ENCODE measurements at places on chromosomes 5 and 9.

DNA sequence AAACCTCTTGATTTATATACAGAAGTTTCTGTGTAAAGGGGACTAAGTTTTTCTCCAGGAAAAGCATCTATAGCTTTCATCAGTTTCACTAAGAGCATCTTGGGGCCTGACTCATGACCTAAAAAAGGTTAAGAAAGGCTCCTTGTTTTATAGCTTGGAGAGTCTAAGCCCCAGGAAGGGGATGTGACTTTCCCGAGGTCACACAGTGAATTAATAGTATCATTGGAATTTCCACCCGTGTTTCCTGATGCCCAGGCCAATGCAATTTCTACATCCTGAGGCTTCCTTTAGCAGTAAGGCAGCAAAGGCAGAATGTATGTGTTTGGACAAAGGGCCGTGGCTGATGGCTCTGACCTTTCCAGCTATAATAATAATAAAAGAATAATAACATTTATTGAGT is 8.6 kb downstream of the MORN5 start:
- no peak for DNase-seq

- no peak for DNase-seq
Observed at GRCh38 chr9:99137225-99137624, 32.3 kb downstream of the TGFBR1 start.

DNA sequence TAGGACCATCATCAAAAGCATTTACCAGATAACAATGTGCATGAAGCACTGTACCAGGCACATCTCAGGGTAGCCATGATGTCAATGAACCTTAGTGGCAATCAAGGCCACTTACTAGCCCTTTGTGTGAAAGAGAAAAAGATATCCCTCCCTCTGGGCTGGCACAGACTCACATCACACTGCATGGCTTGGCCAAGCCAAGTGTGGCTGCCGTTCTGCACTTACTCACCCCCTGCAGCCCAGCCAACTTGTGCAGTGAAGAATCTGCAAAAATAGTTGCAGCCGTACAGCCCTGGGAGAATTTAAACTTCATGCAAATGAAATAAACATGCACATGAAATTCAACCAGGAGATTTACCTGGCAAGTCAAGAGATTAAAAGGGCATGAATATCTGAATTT is 333.5 kb downstream of the DEPDC1B start:
- no peak for DNase-seq

DNA sequence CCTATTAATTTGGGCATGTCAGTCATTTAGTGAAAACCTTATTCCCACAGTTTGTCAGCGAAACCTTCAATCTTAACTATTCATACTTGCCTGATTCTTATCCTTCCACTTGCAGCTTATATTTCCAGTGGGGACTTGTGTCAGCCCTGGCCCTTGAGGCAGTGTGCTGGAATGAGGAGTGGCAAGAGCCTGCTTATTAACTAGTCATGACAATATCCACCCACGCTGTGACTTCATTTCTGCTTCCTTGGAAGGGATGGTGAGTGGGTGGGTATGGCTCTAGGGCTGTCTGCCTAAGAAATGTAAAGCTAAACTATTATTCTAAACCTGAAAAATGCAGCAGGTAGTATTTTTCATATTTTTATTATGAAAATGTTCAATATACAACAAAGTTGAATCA is 34.0 kb upstream of the LURAP1L start:
- DNase-seq, result no peak

DNA sequence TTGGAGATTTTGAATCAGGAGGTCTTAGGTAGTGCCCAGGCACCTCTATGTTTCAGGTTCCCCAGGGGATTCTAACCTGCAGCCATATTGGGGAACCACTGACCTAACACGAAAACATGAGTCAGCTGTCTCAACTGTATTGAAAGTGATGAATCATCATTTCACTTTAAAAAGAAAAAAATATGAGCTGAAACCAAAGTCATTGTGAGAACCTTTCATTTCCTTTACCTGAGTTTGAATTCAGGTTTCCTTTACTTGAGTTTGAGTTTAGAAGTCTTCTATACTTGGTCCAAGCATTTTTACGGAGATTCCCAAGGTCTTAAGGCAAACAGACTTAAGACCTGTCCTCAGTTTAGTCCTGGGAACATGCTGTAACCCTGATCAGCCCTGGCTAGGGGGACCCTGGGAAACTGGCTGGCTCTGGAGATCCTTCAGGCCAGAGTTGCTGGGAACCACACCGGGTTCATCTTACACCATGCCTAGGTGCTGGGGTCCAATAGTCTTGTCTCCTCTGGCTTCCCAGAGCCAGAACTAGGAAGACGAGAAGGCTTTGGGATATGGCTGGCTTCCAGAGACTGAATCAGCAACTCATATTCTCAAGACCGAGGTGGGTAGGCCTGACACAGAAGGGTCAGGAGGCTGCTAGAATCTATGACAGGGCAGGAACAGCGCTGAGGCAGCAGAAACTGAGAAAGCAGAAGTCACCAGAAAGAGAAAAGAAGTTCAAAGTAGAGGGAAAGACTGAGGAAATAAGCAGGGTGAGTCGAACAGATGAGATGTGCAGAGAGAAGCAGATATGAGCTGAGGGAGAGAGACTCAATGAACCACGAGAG is 16.4 kb upstream of the PDCD1LG2 start:
- DNase-seq, result peak; percentile 44

DNA sequence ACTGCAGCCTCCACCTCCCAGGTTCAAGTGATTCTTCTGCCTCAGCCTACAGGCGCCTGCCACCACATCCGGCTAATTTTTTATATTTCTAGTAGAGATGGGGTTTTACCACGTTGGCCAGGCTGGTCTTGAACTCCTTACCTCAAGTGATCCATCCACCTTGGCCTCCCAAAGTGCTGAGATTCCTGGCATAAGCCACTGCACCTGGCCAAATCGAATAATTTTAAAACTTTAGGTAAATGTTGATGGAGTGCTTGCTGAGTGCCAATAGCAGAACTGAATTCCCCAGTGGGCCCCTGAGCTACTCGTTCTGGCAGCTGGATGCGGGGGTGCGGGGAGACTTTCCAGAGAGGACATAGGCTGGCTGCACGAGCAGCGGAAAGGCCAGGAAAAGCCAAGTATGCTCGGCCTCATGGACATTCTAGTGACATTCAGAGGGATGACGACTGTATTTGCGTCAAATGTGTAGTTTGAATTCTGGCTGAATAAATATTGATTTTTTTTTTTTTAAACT is 16.8 kb downstream of the TRAF2 start:
- DNase-seq, result no peak

DNA sequence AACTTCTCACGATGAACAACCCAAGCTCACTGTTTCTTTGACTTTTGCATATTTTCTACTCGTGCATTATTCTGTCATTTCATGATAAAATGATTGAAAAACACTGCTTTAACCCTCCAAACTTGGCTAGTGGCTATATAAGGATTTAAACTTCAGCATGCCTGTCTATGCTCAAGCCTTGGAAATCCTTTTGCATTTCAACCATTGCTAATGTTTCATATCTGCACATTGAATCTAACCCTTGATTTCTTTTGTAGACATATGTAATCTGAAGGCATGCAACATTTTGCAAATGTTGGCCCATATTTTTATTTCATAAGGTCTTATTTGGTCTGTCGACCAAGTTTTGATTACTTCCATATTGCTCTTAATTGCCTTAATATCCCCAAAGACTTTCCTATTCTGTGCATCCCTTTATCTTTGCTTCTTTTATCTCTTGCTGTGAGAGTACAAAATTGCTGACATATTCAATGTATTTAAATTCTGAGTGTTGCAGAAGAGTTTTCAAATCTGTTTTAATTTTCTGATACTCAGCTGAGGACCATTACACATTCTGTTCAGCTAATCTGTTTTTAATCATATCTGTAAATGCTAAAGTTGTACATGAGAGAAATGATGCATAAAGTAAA is 403.7 kb upstream of the ZNF608 start:
- DNase-seq, result no peak

- DNase-seq, result no peak
Observed at GRCh38 chr9:95086564-95086955, 230.9 kb downstream of the FANCC start.

- DNase-seq, result no peak
Observed at GRCh38 chr9:14222149-14222835, 91.6 kb downstream of the NFIB start.

DNA sequence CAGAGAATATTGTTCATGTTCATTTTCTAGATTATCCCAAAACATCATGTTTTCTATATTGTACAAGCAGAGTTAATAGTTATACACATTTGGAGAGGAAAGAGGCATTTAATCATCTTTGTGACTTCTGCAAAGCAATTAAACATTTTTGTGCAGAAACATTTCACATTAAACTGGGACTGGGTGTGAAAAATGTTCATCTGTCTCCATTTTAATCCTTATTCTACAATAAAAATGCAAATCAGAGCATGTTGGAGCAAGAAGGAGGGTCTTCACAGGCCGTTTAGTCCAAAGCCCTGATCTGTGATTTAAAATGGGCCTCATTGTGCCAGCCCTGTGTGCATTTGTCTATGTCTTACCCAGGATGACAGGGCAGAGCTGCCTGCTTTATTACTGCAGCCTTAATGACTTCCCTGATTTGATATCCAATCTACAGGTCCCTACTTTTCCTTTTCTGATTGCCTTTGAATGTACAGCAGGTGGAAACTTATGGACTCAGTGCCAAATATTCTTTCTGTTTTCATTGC is 183.5 kb downstream of the CAVIN4 start:
- no peak for DNase-seq

- DNase-seq, result peak; percentile 26
Observed at GRCh38 chr5:30401479-30402058, 791.9 kb upstream of the CDH6 start.

GRCh38 chr5:166166071-166166470 is 2125.4 kb upstream of the WWC1 start:
- no peak for DNase-seq

GRCh38 chr5:152556784-152557183 is 151.7 kb upstream of the NMUR2 start:
- DNase-seq, result no peak

DNA sequence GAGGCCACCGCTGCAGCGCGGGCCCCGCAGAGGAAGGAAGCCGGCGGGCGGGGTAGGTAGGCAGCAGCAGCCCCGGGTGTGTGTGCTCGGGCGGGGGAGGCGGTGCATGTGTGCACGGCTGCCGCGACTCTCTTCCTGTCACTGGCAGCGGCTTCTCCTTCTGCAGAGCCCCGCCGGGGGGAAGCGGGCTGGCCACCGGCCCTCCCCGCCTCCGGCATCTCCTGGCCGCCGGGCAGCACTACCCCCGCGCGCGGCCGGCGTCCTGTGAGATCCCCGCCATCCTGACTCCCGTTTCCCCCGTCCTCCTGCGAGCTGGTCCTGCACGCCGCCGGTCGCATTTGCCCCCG is 315 bp downstream of the PIK3R1 start:
- DNase-seq, result no peak

DNA sequence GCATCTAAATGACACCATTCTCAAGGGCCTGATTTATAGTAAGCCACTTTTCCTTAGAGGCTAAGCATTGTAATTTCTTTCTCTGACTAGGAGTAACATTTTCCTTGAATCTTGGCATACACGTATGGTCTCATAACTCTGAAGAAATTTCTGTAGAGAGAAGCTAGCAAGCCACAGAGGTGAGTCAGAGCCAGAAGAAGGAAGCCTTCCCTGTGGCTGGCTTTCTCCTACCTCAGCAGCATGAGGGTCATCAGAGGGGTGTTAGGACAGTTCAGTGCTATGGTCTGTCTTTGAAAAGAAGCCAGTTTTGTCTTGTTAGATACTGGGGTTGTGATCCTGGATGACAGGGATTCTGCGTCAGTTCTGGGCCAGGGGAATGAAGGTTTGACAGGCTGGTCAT is 3.2 kb downstream of the SNX30 start:
- DNase-seq, result peak; percentile 55

GRCh38 chr5:73901043-73901442 is 275.0 kb downstream of the ARHGEF28 start:
- DNase-seq, result no peak

- DNase-seq, result no peak
Observed at GRCh38 chr9:93990448-93990847, 35.3 kb upstream of the BARX1 start.

GRCh38 chr9:92978345-92978875 is 31.1 kb downstream of the FGD3 start:
- no peak for DNase-seq

- DNase-seq, result no peak
Observed at GRCh38 chr9:113665064-113665463, 201.5 kb downstream of the RGS3 start.

DNA sequence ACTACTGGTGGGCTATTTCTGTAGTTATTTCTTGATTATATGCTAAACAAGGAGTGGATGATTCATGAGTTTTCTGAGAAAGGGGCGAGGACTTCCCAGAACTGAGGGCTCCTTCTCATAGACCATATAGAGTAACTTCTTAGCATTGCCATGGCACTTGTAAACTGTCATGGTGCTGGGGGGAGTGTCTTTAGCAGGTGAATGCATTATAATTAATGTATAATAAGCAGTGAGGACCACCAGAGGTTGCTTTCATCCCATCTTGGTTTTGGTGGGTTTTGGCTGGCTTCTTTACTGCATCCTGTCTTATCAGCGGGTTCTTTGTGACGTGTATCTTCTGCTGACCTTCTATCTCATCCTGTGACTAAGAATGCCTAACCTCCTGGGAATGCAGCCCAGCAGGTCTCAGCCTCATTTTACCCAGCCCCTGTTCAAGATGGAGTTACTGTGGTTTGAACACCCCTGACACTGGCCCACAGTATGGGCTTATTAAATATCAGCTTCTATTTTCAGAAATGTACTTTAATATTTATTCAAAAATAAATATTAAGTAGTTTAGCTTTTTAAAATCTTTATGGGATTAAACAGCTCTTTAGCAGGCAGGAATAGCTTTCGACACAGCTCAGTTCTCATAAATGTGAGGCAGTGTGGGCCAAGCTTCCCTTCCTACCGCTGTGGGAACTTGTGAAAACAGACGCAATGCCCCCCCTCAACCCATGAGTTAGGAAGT is 44.4 kb downstream of the GALNT12 start:
- DNase-seq, result no peak

GRCh38 chr5:73540192-73540591 is 25.2 kb downstream of the ANKRA2 start:
- no peak for DNase-seq

DNA sequence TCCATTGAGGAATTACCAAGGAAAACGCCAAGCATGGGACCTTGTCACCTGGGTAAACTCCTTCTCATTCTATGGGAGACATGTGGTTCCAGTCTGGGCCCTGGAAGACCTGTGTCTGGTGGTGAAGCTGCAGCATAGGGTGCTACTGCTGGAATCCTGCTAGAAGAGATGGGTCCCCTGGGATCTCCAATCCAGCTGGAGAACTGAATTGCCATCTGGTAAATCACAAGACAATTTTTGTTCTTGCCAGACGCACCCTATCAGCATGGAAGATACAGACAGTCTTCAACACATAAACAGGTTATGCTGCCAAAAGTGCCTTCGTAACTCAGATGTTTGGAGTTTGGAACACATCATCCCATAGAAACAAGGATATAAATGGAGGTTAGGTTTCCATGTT is 424.0 kb upstream of the BRINP1 start:
- no peak for DNase-seq

GRCh38 chr9:133945977-133946753 is 46.0 kb downstream of the VAV2 start:
- DNase-seq, result no peak

All from retinal pigment epithelial cell (primary cell).